ENCODE measurements at places on chromosomes 1 and 21.
A peak's percentile ranks its signal among the peaks of the same experiment; 100 is the strongest.

DNA sequence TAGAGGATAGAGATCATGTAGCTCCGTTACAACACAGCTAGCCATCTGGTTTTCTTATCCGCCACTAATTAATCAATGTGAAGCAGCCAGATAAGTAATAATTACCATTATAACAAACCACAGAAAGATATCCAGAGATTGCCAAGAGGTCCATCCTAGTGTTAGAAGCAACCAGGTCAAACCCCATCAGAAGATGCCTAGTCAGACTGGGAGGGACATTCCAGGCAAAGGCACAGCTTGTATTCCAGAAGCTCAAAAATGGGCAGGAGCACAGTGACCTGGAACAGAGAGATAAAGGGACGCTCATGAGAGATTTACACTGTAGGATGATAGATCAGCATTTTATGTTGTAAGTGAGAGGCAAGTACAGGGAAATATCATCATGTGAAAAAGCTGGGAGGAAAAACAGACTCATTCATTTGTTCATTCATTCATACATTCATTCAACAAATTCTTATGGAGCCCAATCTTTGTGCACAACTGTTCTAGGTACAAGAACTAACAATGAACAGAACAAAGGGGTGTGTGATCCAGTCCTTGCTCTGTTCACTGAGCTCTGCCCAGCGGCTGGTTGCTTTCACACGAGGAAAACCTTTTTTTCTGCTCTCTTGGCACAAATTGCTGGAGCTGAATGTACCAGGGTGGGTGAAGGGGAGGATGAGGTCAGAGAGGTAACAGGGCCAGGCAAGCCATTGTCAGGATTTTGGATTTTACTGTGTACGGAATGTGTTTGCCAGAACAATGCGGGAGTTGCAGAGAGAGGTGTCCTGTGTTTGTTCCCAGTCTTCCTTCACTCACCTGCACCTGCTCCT lies 240.8 kb upstream of the FGGY start:
- no peak for DNase-seq

DNA sequence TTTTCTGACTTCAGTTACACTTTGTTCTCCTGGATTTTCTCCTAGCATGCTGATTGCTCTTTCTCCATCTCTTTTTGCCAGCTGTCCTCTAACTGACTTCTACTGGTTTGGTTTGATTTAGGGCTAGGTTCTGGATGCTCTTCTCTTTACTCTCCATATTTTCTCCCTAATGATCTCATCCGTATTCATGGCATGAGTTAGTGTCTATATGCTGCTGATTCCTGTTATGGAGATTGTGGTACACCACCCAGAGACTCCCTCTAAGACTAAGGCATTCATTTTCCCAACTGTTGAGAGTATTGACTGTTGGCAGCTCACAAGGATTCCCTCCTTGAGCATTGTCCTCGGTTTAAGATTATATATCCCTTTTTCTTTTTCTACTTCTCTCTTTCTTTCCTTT lies 28.9 kb downstream of the S1PR1 start:
- DNase-seq: no peak

DNA sequence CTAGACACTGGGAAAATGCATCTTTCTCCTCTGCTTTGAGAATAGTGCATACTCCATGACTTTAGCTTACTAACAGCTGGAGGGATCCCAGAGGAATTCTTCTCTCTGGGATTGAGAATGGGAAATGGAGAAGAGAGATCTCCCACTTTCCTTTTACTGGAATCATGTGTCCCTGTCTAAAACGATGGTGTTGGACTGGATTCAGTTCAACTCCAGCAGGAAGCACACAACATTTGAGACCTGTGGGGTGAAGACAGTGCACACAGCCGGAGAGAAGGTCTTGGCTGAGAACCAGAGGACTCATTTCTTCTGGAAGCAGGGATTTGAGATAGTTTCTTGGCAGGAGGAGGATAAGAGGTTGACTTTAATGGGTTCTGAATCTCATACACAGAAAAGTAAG lies 58.7 kb downstream of the TRABD2B start:
- DNase-seq: no peak

DNA sequence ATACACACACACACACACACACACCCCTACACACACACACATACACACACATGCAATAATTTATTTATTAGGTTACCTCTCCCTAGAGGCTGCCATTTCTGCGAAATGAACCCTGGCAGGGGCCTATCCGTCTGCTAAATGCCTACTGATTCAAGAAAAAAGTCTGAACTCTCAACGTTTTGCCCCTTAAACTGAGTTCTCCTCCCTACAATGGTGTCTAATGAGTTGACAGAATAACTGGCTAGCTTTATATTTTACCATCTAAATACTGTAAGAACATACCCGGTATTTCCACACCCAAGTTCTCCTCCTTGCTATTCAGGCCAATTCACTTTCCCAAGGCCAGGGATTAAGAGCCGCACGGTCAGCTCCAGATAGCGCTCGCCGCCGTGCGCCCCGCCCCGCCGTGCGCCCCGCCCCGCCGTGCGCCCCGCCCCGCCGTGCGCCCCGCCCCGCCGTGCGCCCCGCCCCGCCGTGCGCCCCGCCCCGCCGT lies 339 bp upstream of the RNPC3 start:
- no peak for DNase-seq

DNA sequence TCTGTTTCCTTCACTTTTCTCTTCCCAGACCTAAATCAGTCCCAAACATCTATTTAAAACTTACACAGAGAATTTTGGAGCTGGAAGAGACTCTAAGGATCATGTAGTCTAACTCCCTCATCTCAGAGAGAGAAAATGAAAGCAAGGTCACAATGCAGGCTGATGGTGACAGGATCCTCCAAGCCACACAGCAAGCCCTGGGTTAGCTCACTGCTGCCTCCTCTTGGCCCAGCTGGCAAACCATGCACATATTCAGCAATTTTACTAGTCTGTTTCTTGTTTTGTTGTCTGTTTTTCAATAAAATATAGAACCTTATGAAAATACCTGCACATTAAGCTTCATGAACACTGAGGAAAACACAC lies 27.7 kb upstream of the LY9 start:
- peak; percentile 90 for DNase-seq
